Activated CD8-positive, alpha-beta T cell treated with anti-CD3 and anti-CD28 coated beads for 36 hours (primary cell): ENCODE measurements at places on chromosomes 13 and 19. TPM values are rescaled to one million over a fixed set of nuclear protein-coding genes. Genes with fewer than 3 reads are reported as not detected.

Gene OR7G3
- total RNA-seq: not detected

Gene SRRM5
- total RNA-seq: 0.41 TPM

Gene LILRB4
- total RNA-seq: not detected

Gene CEACAM21
- 17.7 TPM for total RNA-seq

Gene PPP2R1A
- 237 TPM for total RNA-seq

Gene ZNF560
- total RNA-seq: 0.11 TPM

Gene TTYH1
- total RNA-seq: not detected

Gene TTC9B
- total RNA-seq: not detected

Gene CEBPA
- 0.34 TPM for total RNA-seq

Gene CYP4F2
- total RNA-seq: not detected

Gene ZNF331
- 36.4 TPM for total RNA-seq

Gene CRTC1
- total RNA-seq: 4.4 TPM

Gene SMAD9
- total RNA-seq: 0.11 TPM

Gene MAMSTR
- total RNA-seq: 0.56 TPM

Gene OR4F17
- not detected for total RNA-seq

Gene IL12RB1
- total RNA-seq: 25.6 TPM

Gene RFPL4A
- not detected for total RNA-seq

Gene PLEKHA4
- 9.4 TPM for total RNA-seq

Gene PSG7
- not detected for total RNA-seq

Gene KLK5
- not detected for total RNA-seq

Gene ZSCAN4
- not detected for total RNA-seq

Gene INAFM1
- 11.4 TPM for total RNA-seq

Gene TNFSF9
- total RNA-seq: 3.1 TPM

Gene BCAM
- total RNA-seq: not detected

Gene SIGLEC12
- total RNA-seq: 0.43 TPM

Gene CYP2A6
- total RNA-seq: 0.41 TPM

Gene KLF1
- 0.38 TPM for total RNA-seq

Gene KASH5
- total RNA-seq: 0.95 TPM

Gene IGFLR1
- 143 TPM for total RNA-seq

Gene PTGIR
- 48.8 TPM for total RNA-seq

Gene NLRP8
- total RNA-seq: not detected

Gene MYCBP2
- 101 TPM for total RNA-seq

Gene ZNF28
- total RNA-seq: 11.6 TPM

Gene ZNF154
- 3.6 TPM for total RNA-seq

Gene LYL1
- total RNA-seq: 3.9 TPM

Gene ACP7
- total RNA-seq: not detected

Gene XAB2
- 54.1 TPM for total RNA-seq

Gene ERCC2
- total RNA-seq: 25.6 TPM

Gene PCSK4
- 4.7 TPM for total RNA-seq

Gene SIGLEC5
- not detected for total RNA-seq

Gene NOVA2
- total RNA-seq: not detected

Gene MLLT1
- 44.6 TPM for total RNA-seq

Gene PRR22
- total RNA-seq: 4.4 TPM

Gene WDR62
- 19.8 TPM for total RNA-seq

Gene ETV2
- total RNA-seq: 1.2 TPM

Gene SIGLECL1
- total RNA-seq: not detected

Gene RUBCNL
- 0.74 TPM for total RNA-seq
